CD4-positive, alpha-beta T cell treated with Interleukin-4 for 1 hour (primary cell): ENCODE measurements at places on chromosomes 5 and 9.
A peak's percentile ranks its signal among the peaks of the same experiment; 100 is the strongest.

- no peak for DNase-seq
Observed at GRCh38 chr5:98776066-98776705, 2.7 kb downstream of the RGMB start.

GRCh38 chr5:43674536-43674935 is 71.6 kb downstream of the NNT start:
- no peak for DNase-seq

DNA sequence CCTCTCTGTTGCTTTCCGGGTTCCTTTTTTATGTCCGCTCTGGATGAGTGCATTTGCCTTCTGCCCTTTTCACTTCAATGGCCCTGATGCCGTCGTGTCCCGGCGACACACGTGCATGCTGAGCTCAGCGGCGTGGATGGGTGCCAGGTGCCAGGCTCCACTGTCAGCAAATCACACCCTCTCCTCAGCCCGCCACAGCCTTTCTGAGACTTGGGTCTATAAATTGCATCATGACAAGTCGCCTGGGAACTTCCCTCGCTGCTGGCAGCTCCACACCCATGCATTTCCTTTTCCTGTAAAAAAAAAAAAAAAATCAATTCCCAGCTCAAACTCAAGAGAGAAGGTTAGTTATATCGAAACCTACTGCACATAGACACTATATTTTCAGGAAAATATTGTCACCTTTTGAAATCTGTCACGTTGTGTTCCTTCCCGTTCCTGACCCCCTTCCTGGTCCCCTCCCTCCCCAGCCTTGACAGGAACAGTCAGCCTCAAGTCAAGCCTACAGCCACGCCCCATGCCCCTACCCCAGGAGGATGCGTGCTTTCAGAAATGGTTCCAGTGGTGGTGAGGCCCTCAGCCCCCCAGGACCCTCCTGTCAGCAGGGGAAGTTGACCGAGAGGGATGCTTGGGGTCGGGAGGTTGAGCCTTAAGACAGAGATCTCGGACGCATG is 110.3 kb upstream of the PTCH1 start:
- DNase-seq = peak; percentile 15

- DNase-seq = no peak
Observed at GRCh38 chr9:131179561-131180219, 54.3 kb downstream of the NUP214 start.

- DNase-seq = no peak
Observed at GRCh38 chr5:140258016-140258415, 44.9 kb downstream of the PFDN1 start.

- no peak for DNase-seq
Observed at GRCh38 chr9:19665146-19665863, 123.5 kb downstream of the SLC24A2 start.

DNA sequence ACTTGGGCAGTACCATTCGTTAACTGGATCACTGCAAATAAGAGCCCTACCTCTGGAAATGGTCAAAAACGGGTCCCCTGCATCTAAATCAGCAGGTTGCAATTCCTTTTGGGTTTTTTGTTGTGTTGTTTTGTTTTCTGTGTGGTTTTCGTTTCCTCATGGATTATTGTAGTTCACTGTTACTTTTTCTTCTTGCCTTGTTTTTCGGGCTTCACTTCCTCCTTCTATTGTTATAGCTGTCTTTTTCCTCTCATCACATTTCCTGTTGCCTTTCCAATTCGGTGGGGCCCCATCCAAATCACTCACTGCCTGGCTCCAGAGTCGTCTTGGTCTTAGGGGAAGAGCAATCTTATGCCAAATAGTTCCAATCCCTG is 8.7 kb upstream of the SSBP2 start:
- no peak for DNase-seq

DNA sequence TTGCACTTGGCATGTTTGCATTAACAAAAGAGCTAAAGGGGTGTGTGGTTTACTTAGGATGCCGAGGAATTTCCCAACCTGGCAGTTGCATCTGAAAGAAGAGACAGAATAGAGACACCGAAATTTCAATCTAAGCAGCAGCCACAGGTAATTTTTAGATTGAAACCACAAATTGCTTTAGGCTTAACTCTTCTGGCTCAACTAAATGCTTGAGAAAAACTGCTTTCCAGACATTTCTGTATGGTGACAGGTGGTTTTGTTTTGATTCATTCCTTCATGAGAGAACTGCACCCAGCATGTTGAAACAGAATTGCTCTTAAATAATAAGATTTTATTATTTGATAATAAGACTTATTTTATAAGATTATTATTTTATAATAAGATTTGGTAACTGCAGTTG is 21.5 kb downstream of the SECISBP2 start:
- DNase-seq = no peak

DNA sequence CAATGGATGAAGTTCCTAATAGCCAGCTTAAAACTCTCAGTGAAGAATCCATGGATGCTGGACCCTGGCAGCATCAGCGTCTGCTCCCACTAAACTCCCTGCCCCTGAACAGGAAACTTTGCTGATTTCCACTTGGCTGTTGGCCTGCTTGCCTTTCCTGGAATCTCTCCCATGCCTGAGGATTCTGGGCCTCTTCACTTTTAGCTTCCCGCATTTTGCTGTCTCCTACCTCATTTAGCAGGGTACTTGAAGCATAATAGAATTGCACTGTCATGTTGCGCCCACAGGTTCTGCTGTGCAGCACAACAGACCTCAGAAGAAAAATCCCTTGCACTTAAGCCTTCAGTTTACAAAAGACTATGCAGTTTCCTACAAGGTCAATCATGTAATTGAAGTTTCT is 127.6 kb downstream of the DROSHA start:
- no peak for DNase-seq

- DNase-seq = no peak
Observed at GRCh38 chr9:15867334-15867733, 314.5 kb downstream of the CCDC171 start.

GRCh38 chr9:92098638-92099037 is 16.6 kb downstream of the SPTLC1 start:
- no peak for DNase-seq

DNA sequence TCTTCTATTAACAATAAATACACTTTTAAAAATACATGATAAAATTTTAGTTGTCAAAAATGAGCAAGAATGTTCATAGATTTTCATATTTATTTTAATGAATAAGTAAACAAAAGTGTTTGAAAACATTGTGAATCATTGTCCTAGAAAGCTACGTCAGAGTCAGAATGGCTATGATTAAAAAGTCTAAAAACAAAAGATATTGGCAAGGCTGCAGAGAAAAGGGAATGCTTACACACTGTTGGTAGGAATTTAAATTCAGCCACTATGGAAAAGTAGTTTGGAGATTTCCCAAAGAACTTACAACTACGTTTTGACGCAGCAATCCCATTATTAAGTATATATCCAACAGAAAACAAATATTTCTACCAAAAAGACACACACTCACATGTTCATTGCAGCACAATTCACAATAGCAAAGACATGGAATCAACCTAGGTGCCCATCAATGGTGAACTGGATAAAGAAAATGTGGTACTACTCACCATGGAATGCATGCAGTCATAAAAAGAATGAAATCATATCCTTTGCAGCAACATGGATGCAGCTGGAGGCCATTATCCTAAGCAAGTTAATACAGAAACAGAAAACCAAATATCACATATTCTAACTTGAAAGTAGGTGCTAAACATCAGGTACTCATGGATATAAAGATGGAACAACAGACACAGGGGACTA is 49.2 kb upstream of the FBXL17 start:
- no peak for DNase-seq

GRCh38 chr5:55407059-55407684 is 99.4 kb downstream of the MTREX start:
- DNase-seq = peak; percentile 27

GRCh38 chr9:83304686-83305085 is 233.5 kb downstream of the FRMD3 start:
- DNase-seq = no peak

- peak; percentile 6 for DNase-seq
Observed at GRCh38 chr9:137575716-137576411, 2.9 kb downstream of the DPH7 start.

- no peak for DNase-seq
Observed at GRCh38 chr5:128290152-128290858, 206.7 kb downstream of the SLC12A2 start.

GRCh38 chr5:74254257-74254656 is 386.3 kb downstream of the ENC1 start:
- no peak for DNase-seq

DNA sequence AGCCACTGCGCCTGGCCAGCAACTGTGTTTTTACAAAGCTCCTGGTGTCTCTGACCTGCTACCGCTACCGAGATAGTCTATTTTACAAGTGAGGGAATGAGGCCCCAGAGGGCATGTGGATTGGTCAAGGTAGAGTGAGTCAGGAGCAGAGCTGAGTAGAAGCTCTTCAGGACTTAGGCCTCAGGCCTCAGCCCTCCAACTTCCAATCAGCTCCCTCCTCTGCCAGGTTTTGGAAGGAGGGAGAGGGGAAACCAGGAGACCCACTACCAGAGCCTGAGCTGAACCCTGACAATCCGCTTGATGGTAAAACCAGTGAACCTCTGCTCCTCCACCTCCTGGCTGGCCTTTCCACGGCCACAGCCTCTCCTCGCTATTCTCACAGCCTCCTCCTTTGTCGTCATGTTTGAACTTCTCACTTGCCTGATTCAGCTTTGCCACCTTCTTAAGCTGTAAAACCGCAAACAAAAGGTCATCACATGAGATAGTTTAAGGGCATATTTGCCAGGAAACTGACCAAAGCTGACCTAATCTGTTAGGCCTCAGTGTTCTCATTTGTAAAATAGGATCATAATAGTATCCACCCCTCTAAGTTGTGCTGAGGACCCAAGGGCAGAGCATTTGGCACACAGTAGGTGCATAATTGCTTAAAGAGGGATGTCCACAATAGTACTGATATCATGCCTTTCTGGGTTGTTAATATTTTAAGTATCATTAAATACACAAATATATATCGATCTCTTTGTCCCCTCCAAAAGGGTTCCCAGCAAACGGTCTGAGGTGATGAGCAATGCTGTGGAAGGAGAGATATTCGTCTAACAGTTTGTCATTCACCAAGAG is 1.7 kb downstream of the TRAF1 start:
- peak; percentile 73 for DNase-seq

GRCh38 chr5:68432682-68433081 is 217.1 kb downstream of the PIK3R1 start:
- DNase-seq = no peak

DNA sequence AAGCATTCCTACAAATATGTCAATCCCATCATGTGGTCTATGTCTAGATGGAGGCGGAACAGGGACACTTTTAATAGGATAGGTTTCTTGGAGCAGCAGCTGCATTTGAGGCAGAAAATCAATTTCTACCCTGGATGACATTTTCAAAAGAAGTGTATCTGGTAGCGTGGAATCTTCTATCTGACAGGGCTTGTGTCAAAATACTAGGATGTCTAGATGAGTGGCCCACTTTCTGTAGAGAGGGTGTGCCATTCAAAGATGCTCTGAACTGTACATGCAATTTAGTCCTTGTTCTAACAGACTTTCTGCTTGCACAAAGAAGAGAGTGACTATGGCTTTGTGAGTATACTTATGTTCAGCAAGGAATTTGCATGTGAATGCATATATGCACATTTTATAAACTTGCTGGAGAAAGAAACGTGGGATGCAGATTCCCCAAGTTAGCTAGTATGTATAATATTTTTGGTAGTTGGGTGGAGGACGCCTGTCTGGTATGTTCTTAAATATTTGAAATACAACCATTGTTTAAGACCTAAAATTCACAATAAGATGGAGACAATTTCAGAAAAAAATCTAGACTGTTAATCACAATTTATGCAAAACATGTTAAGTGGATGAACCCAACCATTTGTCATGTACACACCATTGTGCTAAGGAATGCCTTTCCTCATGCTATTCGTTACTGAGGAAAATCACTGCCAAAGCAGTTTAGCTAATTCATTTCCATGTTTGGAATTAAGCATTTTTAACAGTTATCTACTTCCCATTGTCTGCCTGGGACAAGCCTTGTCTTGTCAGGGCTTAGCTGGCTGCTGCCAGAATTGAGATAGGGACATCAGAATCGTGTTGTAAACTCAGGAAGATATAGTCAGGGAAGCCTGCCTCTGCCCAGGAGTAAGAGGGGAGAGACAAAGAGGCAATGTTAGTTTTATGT is 129.1 kb upstream of the MEF2C start:
- DNase-seq = no peak

DNA sequence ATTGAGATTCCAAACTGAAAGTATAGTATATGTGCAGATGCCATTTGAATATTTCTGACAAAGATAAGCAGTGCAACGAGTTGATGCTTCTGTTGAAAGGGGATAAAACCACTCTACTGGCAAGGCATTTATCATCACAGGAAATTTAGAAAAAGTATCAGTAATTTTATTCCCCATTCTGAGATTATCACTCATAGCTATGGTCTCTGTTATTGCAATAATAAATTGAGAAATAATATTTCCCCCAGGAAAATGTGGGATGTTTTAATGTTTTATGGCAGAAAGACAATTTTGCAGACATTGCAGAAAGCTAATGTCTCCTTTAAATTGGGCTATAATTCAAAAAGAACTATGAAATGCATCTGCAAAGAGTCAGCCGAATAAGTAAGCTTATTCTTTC is 1612.7 kb upstream of the ACO1 start:
- DNase-seq = no peak

DNA sequence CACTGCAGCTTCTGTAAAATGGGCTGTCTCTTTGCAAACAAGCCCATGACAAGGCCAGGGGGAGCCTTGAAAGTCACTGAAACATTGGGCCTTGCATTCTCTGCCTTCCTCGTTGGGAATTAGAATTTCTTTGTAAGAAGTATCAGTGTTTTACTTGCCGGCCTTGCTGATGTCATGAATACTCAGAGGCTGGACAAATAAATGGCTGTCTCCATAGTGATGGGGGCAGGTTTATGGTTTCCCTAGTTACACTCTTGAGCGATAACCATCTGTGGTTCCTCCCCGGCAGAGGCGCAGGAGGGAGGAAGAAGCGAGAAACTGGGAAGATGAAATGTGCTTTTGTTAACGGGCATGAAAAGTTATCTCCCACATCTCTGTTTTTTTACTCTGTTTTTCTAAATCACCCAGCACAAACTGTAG is 272.7 kb upstream of the PANK3 start:
- peak; percentile 46 for DNase-seq

- no peak for DNase-seq
Observed at GRCh38 chr9:34976441-34976840, 13.1 kb upstream of the DNAJB5 start.

DNA sequence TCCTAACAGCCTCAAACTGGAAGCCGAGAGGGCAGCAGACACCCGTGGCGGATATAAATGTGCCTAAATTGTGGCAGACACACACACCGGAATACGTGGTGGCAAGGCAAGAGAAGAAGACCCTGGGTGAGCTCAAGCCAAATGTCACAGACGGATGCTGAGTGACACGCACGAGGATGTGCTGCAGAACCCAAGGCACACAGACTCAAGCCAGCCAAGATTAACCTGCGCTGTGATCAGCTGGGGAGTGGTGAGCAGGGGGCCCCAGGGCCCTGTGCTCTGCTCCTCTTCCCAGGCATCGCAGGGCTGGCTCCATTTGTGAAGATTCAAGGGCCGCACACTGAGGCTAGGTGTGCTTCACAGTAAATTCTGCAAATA is 16.4 kb downstream of the SEMA4D start:
- peak; percentile 46 for DNase-seq

DNA sequence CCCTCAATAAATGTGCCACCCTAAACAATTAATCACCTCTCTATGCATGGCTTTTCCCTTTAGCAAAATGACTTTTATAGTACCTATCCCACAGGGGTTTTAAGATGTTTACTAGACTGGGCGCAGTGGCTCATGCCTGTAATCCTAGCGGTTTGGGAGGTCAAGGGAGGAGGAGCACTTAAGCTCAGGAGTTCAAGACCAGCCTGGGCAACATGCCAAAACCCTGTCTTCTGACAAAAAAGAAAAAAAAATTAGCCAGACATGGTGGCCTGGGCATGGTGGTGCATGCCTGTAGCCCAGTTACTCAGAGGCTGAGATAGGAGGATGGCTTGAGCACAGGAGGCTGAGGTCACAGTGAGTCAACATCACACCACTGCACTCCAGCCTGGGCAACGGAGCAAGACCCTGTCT is 13.5 kb downstream of the SH3TC2 start:
- DNase-seq = no peak
